Urinary bladder (tissue), 4 donors: ENCODE measurements at places on chromosomes 6 and 20.

- no peak for DNase-seq
Measured at GRCh38 chr6:71886184-71887005, at the start of gene RIMS1. TSS of gene RIMS1 (plus strand) at chr6:71886550. CDS start at chr6:71887024, 474 bp downstream.

- DNase-seq, result no peak
Measured at GRCh38 chr6:25192590-25193459, 86.3 kb upstream of the CARMIL1 start.

DNA sequence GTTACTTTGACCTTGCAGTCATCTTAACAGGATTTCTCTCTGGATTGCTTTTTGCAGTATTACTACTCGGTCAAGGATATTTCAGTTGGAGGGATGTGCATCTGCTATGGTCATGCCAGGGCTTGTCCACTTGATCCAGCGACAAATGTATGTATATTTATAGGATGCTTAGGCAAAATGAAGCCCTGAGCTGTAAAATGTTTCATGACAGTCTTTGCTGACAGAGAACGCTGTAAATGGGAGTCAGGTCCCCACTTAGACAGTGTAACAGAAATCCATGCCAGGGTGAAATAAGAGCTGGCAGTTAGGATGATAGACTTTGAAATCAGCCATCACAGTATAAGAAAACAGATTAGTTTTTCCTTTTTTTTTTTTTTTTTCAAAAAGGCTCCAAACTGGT, 264.0 kb downstream of the LAMA2 start:
- no peak for DNase-seq

DNA sequence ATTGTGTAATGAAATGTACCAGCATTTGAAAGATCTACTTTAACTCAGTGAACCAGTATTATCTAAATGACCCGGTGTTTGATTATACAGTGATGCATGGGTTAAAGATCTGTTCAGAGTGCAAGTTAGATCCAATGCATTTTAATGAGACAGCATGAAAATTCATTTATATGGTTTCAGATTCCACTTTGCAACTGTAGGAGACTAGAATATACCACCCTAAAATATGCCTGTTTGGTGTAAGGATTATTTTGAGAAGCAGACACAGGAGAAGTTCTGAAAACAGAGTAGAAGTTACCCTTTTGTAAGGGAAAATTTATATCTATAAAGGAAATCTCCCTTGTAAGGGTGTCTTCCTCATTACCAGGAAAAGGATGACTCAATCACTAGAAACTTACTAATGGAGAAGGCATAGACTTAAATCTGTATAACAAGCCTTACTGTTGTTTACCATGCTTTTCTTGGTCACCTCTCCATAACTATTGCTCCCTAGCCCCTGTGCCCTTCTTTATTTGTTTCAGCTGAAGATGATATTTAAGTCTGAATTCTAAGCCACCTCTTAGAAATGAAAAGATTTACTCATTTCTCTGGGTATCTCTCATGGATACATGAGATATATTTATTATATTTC, 105.4 kb downstream of the NCOA3 start:
- no peak for DNase-seq

- DNase-seq, result no peak
Measured at GRCh38 chr20:21557241-21558020, 43.6 kb upstream of the NKX2-2 start.

DNA sequence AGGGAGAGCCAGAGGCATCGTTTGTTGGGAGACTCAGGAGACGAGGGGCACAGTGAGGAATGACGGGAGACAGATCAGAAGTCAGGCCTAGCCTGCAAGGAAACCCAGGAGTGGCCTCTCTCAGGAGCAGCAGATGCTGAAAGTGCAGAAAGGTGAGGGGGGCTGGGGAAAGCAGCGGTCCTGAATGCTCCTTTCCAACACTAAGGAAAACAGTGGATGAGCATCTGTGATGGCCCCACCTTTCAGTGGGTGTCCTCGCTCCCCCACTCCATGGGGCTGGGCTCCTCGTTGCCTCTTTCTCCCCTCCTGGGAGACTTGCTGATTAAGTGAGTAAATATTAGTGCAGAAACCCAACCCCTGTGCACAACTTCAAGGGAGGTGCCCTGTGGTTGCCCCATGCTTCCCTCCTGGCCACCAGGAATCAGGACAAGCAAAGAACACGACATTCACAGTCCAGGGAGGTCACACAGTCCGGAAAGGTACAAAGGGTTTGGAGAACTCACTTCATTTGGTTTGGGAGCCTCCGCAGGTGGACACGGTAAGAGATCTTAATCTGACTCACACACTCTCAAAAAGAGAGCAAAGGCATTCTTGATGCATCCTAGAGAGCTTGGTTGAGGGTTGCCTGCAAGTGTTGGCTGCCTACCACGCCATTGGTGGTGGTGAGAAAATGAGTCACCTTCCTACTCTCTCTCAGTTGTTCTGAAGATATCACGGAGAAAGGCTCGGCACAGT, 9.7 kb upstream of the BPIFB1 start:
- no peak for DNase-seq

- no peak for DNase-seq
Measured at GRCh38 chr6:134145786-134146185, 93.4 kb upstream of the SLC2A12 start.

DNA sequence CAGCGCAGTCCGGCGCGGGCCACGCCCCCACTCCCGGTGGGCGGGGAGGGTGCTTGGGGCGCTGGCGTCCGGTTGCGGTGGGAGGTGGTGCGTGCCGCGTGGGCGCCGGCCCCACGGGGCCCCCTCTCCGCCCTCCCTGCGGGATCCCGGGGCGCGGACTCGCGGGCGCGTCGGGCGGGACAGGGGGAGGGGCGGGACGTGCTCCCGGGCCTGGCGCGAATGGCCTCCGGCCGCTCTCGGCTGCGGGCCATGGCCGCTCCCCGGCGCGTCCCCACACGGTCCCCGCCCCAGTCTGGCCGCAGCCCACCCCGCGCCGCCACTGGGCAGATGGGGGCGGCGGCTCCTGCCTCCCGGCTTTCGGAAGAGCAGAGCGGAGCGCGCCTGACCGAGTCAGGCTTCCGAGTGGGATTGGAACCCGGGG, 771 bp upstream of the PPP1R3G start:
- no peak for DNase-seq

- DNase-seq, result no peak
Measured at GRCh38 chr6:43995137-43995536, 132.1 kb downstream of the MRPL14 start.

DNA sequence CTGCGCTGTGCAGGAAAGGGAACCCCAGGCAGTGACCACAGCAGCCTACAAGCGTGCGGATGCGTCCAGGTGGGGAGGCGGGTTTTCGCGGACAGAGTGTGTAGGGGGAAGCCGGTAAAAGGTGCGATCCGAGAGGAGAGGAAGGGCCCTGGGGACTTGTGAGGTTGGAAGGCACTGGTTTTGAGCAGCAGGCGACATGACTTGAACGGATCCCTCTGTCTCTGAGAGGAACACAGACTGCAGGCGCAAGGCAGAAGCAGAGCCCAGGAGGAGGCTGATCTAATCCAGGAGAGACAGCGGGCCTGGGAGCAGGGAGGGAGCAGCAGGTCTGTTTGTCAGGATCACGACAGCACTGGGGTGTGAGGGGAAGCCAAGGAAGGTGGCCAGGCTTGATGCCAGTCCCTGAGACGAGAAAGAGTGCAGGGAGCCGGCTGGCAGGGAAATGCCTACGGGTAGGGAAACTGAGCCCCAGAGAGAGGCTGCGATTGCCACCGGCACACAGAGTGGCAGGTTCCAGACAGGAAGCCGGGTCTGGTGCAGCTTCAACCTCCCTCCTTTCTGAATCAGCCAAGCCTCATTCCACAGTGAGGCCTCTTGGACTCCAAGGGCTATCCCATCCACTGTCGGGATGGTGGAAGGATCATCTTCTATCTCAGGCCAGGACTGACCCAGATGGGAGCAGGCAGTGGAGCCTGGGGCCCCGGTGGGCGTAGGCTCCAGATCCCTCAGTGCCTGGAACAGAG, 57.1 kb downstream of the HNF4A start:
- no peak for DNase-seq

DNA sequence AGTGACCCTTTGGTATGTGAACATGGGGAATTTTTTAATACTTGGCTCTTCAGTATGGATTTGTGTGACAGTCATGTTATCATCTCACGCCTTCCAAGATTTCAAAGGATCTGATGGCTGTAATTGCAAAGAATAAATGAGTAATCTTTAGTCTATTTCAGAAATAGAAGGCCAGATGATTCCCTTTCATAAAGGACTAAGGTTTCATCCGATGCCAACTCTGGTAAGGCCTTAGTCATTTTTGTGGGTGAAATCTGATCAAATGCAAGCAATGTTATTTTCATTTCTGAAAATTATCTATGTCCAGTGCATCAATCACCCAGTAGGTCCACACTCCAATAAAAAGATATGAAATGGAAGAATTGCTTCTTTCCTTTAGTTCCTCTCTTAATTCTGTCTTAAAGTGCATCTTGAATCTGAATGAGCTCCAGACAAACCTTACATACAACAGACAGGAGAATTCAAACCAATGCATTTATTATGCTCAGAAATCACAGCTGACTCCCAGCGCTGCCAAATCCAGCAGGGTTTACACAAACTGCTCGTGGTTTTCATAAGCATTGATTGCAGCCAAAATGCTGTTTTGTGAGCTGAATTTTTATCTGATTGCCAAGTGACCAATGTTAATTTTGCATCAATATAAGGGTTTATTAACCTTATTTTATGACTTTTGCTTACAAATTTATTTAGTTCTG, 565.2 kb upstream of the MARCKS start:
- no peak for DNase-seq

GRCh38 chr6:29631209-29631810, 1.7 kb downstream of the GABBR1 start:
- DNase-seq, result no peak

DNA sequence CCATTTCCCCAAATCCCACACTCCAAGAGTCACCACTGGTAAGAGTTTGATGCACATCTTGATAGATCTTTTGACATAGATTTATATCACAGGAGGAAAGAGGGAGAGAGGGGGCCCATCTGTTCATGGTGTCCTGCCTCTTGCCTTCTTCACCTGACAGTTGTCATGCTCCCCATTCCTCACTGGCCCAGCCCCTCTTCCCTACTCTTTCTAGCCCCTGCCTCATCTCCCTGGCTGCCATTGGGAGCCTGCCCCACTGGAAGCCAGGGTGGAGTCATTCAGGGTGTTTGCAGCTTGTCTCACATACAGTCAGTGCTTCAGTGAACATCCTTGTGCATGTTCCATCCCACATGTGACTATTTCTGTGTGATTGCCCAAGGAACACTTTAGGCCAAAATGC, 27.6 kb downstream of the SIRPA start:
- no peak for DNase-seq

DNA sequence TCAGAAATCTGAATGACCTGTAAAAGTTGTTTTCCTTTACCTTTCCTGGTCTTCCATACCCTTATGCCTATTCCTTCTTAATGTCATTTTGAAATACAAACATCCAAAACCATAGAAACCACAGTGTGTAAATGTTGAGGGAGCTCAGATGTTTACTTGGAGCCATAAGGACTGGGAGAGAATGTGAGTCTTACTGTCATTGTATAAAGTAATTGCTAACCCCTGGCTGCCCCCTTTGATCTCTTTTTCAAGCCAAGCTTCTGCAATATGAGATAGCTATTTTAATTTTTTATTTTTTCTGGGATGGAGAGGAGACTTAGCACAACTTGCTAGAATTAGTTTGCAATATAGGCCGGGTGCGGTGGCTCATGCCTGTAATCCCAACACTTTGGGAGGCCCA, 124.4 kb upstream of the AKIRIN2 start:
- no peak for DNase-seq

- no peak for DNase-seq
Measured at GRCh38 chr6:42758756-42759430, 13.0 kb upstream of the TBCC start.

GRCh38 chr20:44210406-44211176, at the start of gene OSER1:
TSS of gene OSER1 (minus strand) at chr20:44210771. CDS start at chr20:44206957, 3,814 bp downstream.
- DNase-seq, result peak; percentile 95

- DNase-seq, result no peak
Measured at GRCh38 chr6:11770546-11771466, 7.8 kb downstream of the ADTRP start.

DNA sequence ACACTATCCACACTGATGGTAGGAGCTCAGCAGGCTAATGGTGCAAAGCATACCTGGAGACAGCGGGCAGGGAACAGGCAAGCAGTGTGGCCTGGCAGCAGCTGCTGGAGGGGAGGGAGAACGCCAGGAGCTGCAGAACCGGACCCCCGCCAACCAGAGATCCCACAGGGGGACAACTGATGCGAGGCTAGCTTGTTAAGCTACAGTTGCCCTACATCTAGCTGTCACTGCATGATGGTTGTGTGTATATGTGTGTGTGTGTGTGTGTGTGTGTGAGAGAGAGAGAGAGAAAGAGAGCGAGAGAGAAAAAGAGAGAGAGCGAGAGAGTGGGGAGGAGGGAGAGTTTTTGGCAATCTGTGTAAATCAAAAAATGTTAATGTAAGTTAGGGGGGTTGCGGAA, 69.7 kb upstream of the NHSL1 start:
- DNase-seq, result no peak
